ENCODE measurements at places on chromosomes 6 and 20. TPM values are rescaled to one million over a fixed set of nuclear protein-coding genes. Genes with fewer than 3 reads are reported as not detected.

DNA sequence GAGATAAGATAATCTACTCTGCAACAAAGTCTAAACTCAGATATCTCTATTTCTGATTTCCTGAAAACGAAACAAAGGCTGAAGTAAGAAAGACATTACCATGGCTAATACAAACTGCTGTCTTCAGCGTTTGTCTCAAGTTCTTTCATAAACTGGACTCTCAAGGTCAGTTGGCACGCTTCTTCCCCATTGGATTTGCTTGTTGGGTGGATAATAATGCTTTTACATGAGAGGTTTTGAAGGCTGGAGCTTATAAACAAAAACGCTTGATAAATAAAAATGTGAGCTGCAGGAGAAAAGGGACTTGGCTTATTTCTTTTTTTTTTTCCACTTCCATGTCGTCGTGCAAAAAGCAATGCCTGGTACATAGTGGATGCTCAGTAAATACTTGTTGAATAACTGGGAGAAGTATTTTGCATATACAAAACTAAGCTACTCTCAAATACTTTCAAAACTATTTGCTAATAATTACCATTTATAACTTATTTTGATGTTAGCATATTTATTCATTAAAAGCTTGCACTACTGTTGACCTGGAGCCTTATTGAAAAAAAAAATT lies 65.7 kb upstream of the EEF1A1 start:
- DNase-seq, result peak; percentile 59
- H3K36me3 ChIP-seq, result no peaks in the 10 kb centered on the region
- peak overlapping the region; percentile 67 for H3K4me3 ChIP-seq
- peaks cover 13% of the 10 kb centered on the region for H3K4me1 ChIP-seq
- peak overlapping the region; percentile 91 for H3K27ac ChIP-seq

DNA sequence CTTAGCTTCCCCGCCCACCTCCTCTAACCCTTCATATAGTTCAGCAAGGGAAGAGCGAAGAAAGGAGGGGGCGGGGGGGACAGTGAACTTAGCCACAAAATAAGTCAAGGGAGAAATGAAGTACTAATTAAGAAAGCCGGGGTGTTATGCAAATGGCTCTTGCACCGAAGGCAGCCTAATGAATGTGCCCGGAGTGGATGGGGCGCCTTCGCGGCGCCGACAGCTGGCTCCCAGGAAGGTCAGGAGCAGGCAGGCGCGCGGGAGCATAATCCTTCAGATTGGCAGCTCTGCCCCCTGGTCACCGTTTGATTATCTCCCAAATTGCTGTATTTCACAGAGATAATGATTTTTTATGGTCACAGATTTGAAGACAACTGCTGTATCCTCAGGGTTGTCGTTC lies 395.1 kb downstream of the TFAP2B start:
- no peaks in the 10 kb centered on the region for H3K36me3 ChIP-seq
- no peaks in the 10 kb centered on the region for H3K27me3 ChIP-seq
- H3K4me3 ChIP-seq, result no peak overlapping the region
- DNase-seq, result no peak
- no peaks in the 10 kb centered on the region for H3K4me1 ChIP-seq

- H3K4me1 ChIP-seq, result no peaks in the 10 kb centered on the region
- no peak within 1 kb of the TSS for H3K4me3 ChIP-seq
- H3K27me3 ChIP-seq, result no peaks in the 10 kb centered on the region
- DNase-seq, result peak; percentile 87
These were observed at the start of gene TREM1 for GRCh38 chr6:41286544-41287346. Gene TREM1 (minus strand): TSS chr6:41286682. CDS start chr6:41286655, 27 bp downstream.

DNA sequence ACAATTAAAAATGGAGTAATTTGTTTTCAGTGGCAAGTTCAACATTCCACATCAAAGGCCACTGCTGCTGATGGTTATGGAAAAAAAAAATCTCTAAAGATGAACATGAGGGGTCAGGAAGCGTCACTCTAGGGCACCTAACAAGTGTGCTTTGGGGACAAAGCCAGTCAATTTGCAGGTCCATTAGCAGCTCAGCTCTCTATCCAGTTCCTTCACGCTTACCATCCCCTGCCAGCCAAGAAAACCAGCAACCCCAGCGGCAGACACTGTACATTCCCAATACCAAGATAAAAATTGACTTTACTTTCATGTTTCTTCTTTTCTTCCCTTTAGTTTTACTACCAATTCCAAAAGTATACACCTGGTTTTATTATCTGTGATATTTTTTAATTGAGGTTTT lies 10.1 kb downstream of the RFX6 start:
- H3K4me3 ChIP-seq, result no peak overlapping the region
- H3K27ac ChIP-seq, result no peak overlapping the region
- no peaks in the 10 kb centered on the region for H3K36me3 ChIP-seq
- DNase-seq, result no peak
- no peaks in the 10 kb centered on the region for H3K27me3 ChIP-seq

Gene ZC3H12D
- total RNA-seq, result not detected

Data from GM23248 (cell line).